Forelimb muscle (tissue), 1 donor: ENCODE measurements at places on chromosomes 6 and 20. TPM values are rescaled to one million over a fixed set of nuclear protein-coding genes. Genes with fewer than 3 reads are reported as not detected.

- no peak for DNase-seq
Measured at GRCh38 chr20:12315652-12316051, 398.0 kb downstream of the BTBD3 start.

- DNase-seq = no peak
Measured at GRCh38 chr20:10715035-10715434, 41.2 kb upstream of the JAG1 start.

DNA sequence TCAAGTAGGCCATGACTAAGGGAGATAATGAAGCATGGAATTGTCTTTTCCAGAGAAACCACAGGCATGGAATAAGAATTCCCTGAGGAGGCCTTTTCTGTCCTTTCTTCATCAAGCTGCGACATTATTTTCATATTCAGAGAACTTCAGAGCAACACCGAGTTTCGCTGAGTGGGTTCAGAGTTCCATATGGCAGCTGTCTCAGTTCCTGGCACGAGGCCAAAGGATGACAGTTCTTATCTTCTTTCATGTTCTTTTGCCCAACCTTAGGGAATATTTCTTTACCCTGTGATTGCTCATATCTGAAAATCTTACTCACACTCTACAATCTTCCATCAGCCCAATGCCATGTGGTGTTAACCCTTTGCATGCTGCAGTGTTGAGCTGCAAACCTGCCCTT, 135.3 kb upstream of the BMP2 start:
- no peak for DNase-seq

DNA sequence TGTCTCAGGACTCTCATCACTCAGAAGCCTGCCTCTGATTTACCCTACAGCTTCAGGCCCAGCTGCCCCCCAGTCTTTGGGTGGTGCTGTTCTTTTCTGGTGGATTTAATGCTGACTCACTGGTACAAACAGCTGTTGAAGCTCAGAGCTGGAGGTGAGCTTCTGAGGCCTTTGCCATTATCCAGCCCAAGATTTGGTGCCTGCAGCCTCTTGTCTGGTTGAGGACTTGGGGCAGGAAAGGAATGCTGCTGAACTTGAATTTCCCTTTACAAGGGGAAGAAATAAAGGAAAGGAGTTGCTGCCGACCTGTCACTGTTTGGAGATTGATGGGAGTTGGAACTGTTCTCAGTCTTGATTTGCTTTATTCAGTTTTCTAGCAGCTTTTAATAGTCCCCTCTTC, 19.8 kb downstream of the ABCF1 start:
- DNase-seq = no peak

CLDN20 gene
- polyA plus RNA-seq = 0.76 TPM

FAM209B gene
- 0.27 TPM for polyA plus RNA-seq

LHFPL5 gene
- polyA plus RNA-seq = not detected

EYA4 gene
- 23.4 TPM for polyA plus RNA-seq
